Hematopoietic multipotent progenitor cell treated with erythropoietin and hydrocortisone succinate and interleukin-3 and kit ligand, for 6 days (in vitro differentiated cells): ENCODE measurements at places on chromosomes 1 and 21.

- no peak for DNase-seq
These were observed 221.3 kb upstream of the KCTD3 start for GRCh38 chr1:215345766-215346165.

DNA sequence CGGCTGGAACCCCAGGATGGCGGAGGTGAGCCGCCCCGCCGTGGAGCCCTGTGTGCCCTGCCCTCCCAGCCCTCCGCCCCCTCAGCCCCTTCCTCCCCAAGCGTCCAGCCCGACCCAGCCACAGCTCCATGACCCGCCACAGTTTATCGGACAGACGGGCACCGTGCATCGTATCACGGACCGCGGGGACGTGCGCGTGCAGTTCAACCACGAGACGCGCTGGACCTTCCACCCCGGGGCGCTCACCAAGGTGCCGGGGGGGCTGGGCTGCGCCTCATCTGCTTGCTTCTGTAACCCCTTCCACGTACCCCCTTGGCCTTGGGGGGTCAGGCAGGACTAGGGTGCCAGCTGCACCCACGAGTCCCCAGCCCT is 6.6 kb upstream of the MMP23B start:
- no peak for DNase-seq

DNA sequence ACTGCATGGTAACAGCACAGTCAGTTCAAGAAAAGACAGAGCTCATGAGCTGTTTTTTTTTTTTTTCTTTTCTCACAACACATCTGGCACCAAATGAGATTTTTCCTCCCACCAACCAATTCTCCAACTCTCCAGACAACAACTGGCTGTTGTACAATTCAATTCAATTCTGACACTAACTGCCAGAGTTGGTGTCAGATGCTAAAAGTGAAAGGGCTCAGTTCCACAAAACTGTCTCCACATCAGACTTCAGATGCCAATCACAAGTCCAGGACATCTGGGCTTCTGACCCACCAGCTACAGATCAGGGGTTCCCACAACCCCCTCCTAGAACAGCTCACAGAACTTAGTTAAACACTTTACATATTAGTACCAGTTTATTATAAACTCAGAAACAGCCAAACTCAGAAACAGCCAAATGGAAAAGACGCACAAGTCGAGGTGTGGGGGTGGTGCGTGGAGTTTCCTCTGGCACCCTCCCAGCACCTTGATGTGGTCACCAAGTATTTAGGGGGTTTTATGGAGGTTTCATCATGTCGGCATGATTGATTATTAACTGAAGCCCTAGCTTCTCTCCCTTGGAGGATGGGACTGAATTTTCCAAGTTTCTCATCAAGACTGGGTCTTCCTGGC is 39.2 kb upstream of the LRRC8D start:
- no peak for DNase-seq

DNA sequence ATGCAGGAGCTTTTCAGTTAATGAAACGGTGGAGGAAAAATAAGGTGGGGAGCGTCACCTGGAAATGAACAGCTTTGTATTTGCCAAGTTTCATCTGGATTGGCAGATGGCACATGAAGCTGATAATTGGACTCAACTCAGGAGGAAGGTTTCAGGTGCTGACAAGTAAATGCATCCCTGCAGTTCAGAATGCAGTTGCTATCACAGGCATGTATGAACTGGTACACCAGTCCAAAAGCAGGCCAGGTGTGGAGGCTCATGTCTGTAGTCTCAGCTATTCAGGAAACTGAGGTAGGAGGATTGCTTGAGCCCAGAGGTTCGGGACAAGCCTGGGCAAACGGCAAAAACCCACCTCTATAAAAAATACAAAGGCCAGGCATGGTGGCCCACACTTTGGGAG is 15.5 kb downstream of the DEGS1 start:
- DNase-seq = no peak

- no peak for DNase-seq
These were observed 21.4 kb upstream of the PTAFR start for GRCh38 chr1:28197682-28198415.

DNA sequence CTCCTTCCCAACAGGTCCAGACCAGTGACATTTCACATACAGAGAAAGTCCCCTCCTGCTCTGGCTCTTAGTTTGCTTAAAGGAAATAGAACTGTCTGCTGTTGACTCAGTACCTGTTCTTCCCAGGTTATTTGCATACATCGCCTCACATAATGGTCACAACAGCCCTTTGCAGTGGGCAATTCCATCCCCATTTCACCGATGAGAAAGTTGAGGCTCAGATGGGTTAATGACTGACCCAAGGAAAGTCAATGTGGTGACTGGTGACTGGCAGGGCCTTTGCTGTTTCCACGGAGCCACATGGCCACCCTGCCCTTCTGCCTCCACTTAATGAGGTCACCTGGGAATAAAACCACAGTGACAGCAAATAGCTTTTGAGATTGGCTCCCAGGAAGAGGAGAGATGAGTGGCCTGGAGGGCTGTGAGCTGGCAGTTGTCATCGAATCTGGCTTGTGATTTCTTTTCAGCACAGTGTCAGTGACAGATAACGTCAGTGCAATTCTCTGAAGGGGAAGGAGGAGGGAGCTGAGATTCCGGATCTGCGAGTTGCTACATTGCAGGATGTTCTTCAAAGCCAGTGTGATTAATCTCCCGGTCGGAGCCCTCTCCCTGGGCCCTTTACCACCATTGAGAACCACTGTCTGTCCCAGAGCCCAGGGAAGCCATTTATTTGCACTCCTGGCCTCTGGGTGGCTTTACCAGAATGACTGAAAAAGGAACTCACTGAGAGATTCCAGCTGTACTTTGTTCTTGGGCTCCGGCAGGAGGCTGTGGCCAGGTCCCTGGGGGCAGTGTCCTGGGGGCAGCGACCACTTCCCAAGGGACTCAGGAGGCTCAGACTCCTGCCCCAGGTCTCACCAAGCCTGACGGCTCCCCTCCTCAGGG is 117.2 kb downstream of the CNIH3 start:
- no peak for DNase-seq

DNA sequence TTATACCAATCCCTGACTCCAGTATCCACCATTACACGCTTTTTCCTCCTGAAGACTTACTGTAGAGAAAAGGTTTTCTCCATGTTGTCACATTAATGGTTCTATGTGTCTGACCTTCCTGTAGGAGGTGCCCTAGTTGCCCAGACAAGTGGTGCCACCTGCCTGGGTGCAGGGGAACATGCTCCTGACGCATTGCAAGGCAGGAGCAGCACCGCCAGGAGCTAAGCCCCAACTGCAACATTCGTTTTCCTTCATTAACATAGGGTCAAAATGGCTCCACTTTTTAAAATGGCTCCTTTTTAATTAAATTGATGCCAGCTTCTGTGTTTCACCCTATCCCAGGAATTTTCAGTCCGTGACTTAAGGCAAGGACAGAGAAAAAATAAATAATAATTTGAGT is 220.1 kb upstream of the SAMSN1 start:
- no peak for DNase-seq

- DNase-seq = no peak
These were observed 35.6 kb upstream of the ERG start for GRCh38 chr21:38533887-38534286.

- DNase-seq = no peak
These were observed 144.5 kb downstream of the OMA1 start for GRCh38 chr1:58401991-58402390.

GRCh38 chr1:215970406-215970805 is 403.3 kb downstream of the KCTD3 start:
- no peak for DNase-seq

DNA sequence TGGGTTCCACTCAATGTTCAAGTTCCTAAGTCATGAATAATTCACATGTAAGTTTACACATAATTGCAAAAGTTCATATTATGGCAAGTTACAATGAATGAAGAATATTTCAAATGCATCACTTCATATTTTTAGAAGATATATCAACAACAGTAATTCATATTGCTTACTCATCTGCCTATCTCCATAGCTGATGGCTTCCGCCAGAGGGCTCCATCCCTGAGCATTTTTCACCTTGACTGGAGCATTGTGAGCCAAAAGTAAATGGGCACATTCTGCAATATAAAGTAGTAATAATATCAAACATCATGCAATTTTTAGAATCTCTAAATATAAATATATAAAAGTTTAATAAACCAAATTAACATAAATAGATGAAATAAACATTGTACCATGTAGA is 29.8 kb downstream of the ANKRD13C start:
- DNase-seq = no peak

- DNase-seq = no peak
These were observed 42.7 kb downstream of the TAS1R2 start for GRCh38 chr1:18816808-18817207.

DNA sequence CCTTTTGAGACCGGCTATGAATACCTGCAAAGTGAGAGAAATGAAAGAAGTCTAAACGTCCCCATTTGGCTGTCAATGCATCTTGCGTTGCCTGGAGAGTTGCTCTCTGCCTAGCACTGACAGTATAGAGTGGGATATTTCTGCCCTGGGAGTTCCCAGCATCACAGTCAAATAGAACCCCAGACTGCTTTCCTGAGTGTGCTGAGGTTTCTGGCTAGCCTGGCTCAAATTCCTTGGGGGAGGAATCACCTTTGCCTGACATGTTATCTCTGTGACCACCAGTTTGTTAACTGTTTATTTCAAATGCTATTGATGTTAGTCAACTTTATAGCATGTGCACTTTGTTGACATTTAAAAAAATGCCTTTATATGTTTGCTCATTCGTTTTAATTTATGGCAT is 212.0 kb upstream of the FAM78B start:
- no peak for DNase-seq
